Dermis blood vessel endothelial cell (primary cell): ENCODE measurements at places on chromosomes 12 and 14. TPM values are rescaled to one million over a fixed set of nuclear protein-coding genes. Genes with fewer than 3 reads are reported as not detected.

FOXG1 gene
- total RNA-seq, result not detected in 2 replicates

DNA sequence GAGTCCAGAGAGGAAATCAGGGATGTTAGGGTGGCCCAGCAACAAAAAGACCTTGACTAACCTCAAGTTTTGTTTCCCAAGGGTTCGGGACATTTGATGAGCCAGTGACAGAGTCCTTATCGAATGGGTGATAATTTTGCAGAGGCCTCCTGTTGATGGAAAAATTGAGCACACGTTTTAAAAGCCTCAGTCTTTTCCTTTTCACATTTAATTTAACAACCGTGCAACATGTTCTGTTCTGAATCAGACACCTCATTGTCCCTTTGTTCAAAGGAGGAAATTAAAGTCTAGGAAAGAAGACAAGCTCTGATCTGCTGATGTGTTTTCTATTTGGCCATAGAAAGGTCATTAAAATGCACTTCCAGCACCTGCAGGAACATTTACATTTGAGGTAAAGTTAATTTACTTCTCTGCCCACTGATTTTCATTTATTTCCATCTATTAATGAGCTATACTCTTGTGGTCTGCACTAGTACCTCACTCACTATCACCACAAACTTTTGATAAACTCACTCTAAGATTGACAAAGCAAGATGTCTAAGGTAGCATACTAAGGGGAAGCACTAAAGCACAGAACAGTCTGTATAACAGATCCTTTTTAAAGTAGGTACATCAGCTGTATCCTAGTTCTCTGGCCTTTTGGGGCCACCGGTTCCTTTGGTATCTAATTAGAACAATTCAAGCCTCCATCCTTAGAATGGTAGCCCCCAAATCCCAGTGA is 147.0 kb downstream of the RPAP3 start:
- DNase-seq, result no peak

DNA sequence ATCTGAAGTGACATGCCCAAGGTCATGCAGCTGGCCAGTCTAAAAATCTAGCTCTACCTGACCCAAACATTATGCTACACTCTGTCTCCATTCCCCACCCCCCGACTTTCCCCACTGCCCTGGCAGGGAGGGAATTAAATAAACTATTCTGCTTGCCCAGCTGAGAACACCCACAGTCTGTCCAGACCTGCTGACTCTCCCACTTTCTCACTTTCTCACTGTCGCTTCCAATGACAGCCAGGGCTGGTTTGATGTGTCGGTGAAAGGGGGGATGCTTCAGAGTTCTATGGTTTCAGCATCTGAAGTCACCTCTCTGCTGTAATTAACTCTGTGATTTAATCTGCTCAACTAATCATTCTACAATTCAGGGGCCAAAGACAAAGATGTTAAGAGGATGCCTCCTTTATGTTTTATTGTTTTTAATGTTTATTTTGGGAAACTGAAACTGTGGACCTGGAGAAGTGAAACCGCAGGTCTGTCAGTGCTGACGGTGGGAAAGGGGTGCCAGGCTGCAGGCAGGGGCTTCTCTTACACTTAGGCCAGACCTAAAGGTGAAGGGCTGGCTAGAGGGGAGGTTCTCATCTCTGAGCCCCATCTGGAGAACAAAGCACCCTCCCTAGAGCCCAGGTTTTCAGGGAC is 8.1 kb upstream of the MSI1 start:
- no peak for DNase-seq

CCDC175 gene
- total RNA-seq, result not detected in 2 replicates

DNA sequence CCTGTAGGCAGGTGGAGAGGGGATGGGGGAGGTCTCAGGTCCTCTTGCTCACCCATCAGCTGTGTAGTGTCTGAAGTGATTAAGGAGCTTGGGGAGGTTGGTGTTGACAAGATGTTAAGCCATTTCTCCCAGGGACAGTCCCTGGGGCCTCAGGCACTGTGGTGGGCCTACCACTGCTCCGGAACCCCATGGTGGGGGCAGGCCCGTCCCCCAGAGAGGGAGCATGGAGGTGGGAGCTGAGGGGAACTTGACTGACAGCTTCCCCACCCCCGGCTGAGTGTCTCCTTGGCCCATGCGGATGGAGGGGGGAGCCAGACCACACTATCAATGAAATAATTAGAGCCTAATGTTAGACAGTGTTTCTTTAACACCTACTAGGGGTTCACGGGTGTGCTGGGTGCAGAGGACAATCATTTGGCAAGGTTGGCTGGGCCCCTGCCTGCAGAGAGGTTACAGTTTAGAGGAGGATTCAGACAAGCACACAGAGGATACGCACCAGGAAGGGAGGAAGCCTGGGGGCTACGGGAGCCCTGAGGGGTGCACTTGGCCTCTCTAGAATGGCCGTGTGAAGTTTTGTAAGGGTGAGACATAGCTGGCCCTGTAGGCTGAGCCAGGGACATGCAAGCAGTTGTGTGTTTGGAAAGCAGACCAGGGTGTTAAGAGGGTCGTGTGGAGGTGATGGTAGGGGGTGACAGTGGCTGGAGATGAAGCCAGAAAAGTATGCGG is 19.3 kb upstream of the KRT80 start:
- DNase-seq, result no peak

DNA sequence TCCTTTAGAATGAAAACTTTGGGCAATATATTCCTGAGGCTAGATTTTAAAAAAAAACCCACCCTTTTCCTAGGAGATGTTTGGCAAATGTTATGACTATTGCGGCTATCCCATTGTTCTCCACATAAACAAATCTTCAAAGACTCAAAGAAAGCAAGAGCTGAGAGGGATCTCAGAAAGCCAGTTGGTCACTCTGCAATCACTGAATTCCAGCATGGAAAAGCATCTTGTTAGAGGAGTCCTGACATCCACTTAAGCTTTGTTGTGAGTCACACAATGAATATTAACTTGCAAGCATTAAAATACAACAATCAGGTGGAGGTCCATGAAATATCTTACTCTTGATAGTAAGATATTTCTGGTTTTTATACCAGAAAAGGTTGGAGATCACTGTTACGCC is 11.0 kb upstream of the PTPRB start:
- DNase-seq, result peak; percentile 44

DNA sequence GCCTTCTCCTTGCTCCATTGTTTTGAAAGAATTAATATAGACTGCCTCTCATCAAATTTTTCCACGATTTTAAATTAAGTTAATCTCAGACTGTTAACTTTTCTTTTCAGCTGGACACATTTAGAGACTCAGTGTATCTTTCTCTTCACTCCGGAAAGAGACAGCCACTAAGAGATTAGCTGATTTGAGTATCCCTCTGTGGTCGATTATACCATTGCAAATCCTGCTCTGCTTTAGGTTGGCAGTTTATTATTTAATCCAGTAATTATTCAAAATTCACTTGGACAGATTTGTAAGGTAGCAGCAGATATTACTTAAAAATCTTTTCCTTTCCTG is 588 bp upstream of the TWF1 start:
- DNase-seq, result no peak

DNA sequence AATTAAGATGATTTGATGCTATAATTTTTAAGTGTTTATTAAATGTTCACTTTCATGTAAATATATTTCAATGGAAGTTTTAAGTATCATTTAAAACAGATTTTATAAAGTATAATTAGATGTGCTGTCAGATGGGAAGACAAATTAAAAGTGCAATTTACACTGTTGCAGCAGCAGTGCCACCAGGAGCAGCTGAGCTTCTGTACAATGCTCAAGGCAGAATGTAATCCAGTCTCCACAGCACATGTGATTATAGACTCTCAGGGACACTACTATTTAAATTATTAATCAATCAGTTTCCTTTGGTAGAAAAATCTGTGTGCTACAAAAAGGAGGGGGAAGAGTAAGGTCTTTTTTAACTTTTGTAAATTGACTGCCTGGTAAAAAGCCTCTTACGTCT is 285.7 kb upstream of the USP15 start:
- DNase-seq, result no peak

GRCh38 chr12:120833849-120834248 is 70.3 kb downstream of the SPPL3 start:
- DNase-seq, result no peak

GRCh38 chr12:121522971-121523370 is 57.9 kb downstream of the KDM2B start:
- no peak for DNase-seq

GRCh38 chr12:115710104-115710564 is 567.4 kb downstream of the MED13L start:
- no peak for DNase-seq

KRT3 gene
- not detected in 2 replicates for total RNA-seq

DNA sequence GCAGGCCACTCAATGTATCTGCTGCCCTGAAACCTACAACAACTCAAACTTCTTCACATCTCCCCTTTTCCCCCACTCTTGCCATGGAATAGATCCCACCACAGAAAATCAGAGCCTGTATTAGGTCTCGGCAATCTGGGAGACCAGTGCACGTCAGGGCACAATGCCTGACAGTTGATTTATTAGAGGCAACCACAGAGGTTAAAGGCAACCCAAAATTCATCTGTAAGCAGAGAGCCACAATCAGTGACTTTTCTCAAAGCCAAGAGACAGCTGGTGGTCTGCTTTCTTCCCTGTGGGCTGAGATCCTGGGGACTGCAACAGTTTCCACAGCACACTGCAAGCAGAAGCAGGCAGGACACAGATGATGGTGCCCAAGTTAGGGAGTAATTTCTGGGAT is 169.0 kb upstream of the NTF3 start:
- DNase-seq, result no peak

DNA sequence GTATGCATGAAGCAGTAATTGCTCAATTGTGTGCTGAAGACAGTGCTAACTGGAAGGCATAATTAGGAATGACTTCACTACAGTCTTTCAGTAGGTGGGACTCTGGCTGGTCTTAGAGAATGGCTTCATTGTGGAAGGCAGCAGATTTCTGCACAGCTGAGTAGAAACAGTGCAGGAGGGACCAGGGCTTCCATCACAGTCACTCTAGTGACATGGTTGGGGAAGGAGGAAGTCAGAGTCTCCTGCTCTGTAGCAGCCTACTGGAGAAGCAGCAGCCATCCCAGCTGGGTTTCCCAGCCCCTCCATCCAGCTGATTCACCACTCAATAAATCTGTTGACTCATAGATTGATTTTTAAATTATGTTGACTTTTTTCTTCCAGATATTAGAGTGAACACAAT is 80.6 kb upstream of the DBX2 start:
- DNase-seq, result no peak

GRCh38 chr12:103441437-103442181 is 54.2 kb downstream of the C12orf42 start:
- no peak for DNase-seq

- no peak for DNase-seq
Measured at GRCh38 chr12:62332598-62332997, 72.4 kb downstream of the USP15 start.

MYO1A gene
- total RNA-seq, result not detected in 2 replicates

ASB2 gene
- total RNA-seq, result 0.05 TPM in 1 of 2 replicates, not detected in the other

HRK gene
- total RNA-seq, result not detected in 2 replicates

PRH1 gene
- 11.2 and 12.8 TPM in 2 replicates for total RNA-seq

PLA2G1B gene
- not detected in 2 replicates for total RNA-seq

DNA sequence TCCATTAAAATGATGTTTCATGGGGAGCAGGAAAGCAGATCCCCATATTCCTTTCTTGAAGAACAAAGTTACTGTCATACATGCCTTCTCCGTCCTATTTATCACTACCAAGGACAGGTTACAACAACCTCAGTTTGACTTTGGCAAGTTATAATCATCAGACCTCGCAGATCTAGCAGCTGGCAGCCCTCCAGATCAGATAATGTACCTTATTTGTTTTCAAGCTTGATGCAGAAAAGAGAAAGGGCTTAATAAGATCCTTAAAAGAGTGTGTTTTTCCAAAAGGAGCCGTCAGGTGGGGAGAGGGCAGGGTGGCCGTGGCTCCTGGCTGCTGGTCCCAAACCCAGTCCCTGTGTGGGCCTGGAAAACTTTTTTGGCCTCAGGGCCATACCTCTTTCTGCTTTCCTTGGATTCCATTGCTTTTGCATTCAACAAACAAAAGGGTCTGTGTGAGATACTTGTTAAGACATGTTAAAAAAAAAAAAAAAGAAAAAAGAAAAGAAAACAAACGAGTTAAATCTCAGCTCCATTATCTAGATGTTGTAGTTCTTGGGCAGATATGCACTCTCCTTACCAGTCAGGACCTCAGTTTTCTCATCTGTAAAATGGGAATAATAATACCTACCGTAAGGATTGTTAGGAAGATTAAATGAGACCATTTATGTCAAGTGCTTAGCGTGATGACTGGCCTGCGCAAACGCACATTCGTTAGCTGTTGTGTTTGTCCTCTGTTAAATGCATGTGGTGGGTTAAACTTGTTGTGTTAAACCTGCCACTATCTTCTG is 64.6 kb downstream of the B4GALNT3 start:
- peak; percentile 48 for DNase-seq

- DNase-seq, result no peak
Measured at GRCh38 chr14:95713596-95714371, at the start of gene TCL1A. Gene TCL1A, minus strand, starts transcription at chr14:95714125. Its CDS starts 59 bp downstream, at chr14:95714066.

- no peak for DNase-seq
Measured at GRCh38 chr12:77577791-77578190, 252.9 kb upstream of the NAV3 start.

SMOC1 gene
- total RNA-seq, result 1.0 and 3.1 TPM in 2 replicates

- DNase-seq, result no peak
Measured at GRCh38 chr12:123013185-123014095, 33.0 kb downstream of the ARL6IP4 start.

- DNase-seq, result no peak
Measured at GRCh38 chr12:2686280-2686646, 108.5 kb upstream of the FKBP4 start.

DNA sequence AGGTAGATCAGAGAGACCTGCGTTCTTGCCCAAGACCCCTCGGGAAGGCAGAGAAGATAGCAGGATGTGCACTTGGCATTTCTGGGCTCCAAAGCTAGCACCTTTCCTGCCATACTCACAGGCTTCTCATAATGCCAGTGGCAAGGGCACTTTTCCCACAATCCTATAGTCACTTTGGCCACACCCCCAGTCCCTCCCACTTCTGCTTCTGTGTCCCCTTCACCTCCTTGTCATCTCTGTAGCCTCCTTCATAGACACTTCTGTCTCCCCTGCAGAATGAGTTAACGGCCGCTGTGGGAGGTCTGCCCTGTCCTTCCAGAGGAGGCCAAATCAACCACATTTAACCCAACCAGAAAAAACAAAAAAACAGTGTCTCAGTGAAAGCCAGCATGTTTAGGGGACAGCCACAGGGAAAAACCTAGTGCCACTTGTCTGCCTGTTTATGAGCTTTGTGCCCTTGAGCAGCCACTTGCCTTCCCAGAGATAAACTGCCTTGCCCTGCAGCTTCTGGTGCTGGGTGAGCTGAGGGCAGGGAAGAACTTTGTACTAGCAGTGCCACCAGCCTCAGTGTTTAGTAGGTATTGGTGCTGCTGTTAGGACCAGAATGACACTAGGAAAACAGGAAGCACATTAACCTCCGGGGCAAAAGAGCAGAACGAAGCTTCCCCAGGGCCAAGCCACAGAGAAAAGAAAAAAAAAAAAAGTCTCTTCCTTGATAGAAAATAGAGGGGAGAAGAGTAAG is 193.0 kb upstream of the PWP1 start:
- no peak for DNase-seq

- peak; percentile 91 for DNase-seq
Measured at GRCh38 chr12:122860040-122860853, 25.0 kb downstream of the HIP1R start.
